Activated naive CD4-positive, alpha-beta T cell treated with anti-CD3 and anti-CD28 coated beads for 36 hours (primary cell): ENCODE measurements at places on chromosomes 7 and 10.

- no peaks in the 10 kb centered on the region for H3K27me3 ChIP-seq
- no peaks in the 10 kb centered on the region for H3K4me1 ChIP-seq
- H3K27ac ChIP-seq: no peak overlapping the region
- no peak for DNase-seq
- no peaks in the 10 kb centered on the region for H3K36me3 ChIP-seq
Measured at GRCh38 chr10:89515031-89515841, 20.2 kb downstream of the SLC16A12 start.

DNA sequence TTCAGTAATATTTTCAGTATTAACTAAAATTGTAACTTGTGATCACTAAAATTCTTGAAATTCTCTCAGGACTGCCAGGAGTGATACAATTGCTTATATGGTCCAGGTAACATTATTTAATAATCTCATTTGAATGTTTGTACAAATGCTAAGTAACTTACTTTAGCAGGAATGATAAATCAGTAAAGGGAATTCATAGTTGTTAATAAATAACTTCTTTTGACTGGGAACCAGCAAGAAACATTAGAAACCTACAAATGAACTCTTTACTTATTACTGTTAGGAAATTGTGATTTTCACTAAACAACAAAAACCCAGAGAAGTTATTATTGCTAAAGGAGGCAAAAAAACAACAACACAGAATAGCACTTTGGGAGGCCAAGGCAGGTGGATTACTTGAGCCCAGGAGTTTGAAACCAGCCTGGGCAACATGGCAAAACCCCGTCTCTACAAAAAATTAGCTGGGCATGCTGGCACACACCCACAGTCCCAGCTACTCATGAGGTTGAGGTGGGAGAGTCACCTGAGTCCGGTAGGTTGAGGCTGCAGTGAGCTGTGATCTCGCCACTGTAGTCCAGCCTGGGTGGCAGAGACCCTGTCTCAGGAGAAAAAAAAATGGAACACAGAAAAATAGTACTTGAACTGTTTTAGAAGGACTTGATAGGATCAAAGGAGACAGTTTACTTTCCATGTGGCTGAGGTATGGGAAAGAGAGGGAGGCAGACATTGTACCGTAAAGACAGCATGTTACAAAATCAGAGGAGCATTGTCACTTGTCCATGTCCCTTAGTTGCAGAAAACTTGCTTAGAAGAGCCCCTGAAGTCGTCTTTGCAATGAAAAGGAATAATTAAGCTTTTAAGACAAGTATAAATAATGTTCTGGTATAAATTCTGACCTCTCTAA lies 53.1 kb downstream of the SHOC2 start:
- peaks cover 48% of the 10 kb centered on the region for H3K4me1 ChIP-seq
- H3K36me3 ChIP-seq: peaks cover 1% of the 10 kb centered on the region
- DNase-seq: no peak
- H3K27me3 ChIP-seq: no peaks in the 10 kb centered on the region
- no peak overlapping the region for H3K4me3 ChIP-seq

DNA sequence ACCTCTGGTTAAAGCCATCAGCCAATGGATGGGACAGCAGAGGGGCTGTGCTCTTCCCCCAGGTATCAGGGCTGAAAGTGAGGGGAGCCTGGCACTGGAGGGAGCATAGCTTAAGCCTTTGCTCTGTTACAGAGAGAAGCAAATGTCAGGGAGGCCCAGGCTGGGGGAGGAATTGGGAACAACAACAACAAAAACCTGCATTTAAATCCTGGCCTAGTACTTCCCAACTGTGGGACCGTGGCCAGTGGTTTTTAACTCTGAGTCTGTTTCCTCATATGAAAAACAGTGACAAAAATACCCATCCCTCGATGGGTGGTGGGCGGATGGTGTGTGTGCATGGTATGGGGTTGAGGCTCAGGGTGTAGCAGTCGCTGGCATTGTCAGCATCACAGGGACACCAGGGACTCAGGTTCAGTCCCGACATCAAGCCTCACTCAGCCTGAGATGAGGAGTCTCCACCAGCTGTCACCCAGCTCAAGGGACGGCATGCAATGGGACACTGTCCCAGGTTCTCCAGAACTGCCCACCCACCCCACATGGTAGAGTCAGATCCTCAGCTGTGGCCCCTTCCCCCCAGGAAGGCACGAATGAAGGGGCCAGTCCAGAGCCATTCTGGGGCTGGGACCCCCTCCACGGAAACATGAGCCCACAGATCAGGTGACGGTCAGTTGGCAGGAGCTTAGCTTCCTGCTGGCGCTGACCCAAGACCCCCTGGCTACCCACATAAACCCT lies 74.5 kb downstream of the AFAP1L2 start:
- H3K36me3 ChIP-seq: no peaks in the 10 kb centered on the region
- no peak overlapping the region for H3K27ac ChIP-seq

- no peak overlapping the region for H3K4me3 ChIP-seq
- no peak overlapping the region for H3K27ac ChIP-seq
- no peaks in the 10 kb centered on the region for H3K36me3 ChIP-seq
- H3K4me1 ChIP-seq: no peaks in the 10 kb centered on the region
- peaks cover 4% of the 10 kb centered on the region for H3K27me3 ChIP-seq
Measured at GRCh38 chr10:33900596-33900995, 566.1 kb upstream of the NRP1 start.

DNA sequence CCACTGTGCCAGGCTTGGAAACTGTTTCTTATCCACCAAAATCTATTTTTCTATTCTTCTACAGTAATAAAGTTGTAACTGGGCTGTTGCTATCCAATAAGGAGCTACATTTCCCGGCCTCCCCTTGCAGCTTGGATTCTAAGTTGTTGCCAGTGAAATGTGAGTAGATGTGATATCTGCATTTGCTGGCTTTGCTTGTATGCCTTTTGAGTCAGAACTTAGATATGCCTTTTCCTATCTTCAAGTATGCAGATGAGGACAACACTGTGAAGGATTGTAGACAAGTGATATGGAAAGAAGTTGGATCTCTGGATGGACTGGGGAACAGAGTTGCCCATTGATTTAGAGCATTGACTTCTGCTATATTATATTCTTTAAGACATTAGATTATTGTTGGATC lies 236.9 kb downstream of the REEP3 start:
- peaks cover 9% of the 10 kb centered on the region for H3K27me3 ChIP-seq
- no peak for DNase-seq
- H3K36me3 ChIP-seq: no peaks in the 10 kb centered on the region
- H3K27ac ChIP-seq: no peak overlapping the region
- H3K4me3 ChIP-seq: no peak overlapping the region

DNA sequence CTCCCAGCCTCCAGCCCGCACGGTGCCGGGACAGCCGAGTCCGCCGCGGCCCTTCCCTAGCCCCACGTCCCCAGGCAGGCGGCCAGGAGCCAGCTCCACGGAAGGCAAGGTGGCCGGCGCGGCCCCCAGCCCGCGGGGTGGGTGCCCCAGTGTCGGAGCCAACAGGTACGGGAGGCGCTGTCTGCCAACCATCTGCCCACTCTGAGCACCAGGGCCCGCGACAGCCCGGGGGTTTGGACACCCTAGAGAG lies 75.8 kb downstream of the CALN1 start:
- H3K36me3 ChIP-seq: no peaks in the 10 kb centered on the region
- no peak overlapping the region for H3K4me3 ChIP-seq
- H3K27me3 ChIP-seq: peaks cover 28% of the 10 kb centered on the region
- DNase-seq: no peak

- no peak overlapping the region for H3K4me3 ChIP-seq
- peaks cover 4% of the 10 kb centered on the region for H3K4me1 ChIP-seq
- no peak overlapping the region for H3K27ac ChIP-seq
- H3K36me3 ChIP-seq: no peaks in the 10 kb centered on the region
- H3K27me3 ChIP-seq: no peaks in the 10 kb centered on the region
- peak; percentile 26 for DNase-seq
Measured at GRCh38 chr7:3162289-3162688, 118.6 kb upstream of the CARD11 start.

GRCh38 chr10:15558136-15558535 lies 161.6 kb downstream of the ITGA8 start:
- H3K36me3 ChIP-seq: no peaks in the 10 kb centered on the region
- H3K4me3 ChIP-seq: no peak overlapping the region
- peaks cover 19% of the 10 kb centered on the region for H3K27me3 ChIP-seq
- DNase-seq: no peak

- no peak overlapping the region for H3K27ac ChIP-seq
- DNase-seq: no peak
- H3K27me3 ChIP-seq: no peaks in the 10 kb centered on the region
- no peak overlapping the region for H3K4me3 ChIP-seq
- peaks cover 20% of the 10 kb centered on the region for H3K4me1 ChIP-seq
Measured at GRCh38 chr10:31702954-31703353, 225.7 kb downstream of the ARHGAP12 start.

DNA sequence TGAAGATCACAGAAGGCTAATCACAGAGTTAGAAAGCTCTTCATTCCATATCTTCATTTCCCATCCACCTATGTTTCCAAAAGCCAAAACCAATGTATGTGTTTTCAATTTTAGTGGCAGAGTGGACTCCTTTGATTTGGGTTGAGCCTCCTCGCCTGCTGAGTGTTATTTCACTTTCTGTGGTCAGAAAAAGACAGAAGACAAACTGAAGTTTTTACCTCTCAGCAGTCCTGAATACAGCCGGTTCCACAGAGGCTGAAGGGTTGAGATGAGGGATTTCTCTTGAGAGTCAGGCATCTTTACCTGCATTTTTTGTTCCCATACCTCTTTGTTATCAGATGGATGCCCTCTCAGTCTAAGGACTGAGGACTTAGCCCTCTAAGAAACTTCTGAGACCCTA lies 659.6 kb downstream of the CCSER2 start:
- DNase-seq: no peak
- H3K27me3 ChIP-seq: peaks cover 2% of the 10 kb centered on the region
- no peaks in the 10 kb centered on the region for H3K36me3 ChIP-seq
- no peaks in the 10 kb centered on the region for H3K4me1 ChIP-seq

GRCh38 chr10:19845503-19846368 lies 29.5 kb downstream of the PLXDC2 start:
- no peak overlapping the region for H3K27ac ChIP-seq
- H3K27me3 ChIP-seq: no peaks in the 10 kb centered on the region
- no peak overlapping the region for H3K4me3 ChIP-seq

DNA sequence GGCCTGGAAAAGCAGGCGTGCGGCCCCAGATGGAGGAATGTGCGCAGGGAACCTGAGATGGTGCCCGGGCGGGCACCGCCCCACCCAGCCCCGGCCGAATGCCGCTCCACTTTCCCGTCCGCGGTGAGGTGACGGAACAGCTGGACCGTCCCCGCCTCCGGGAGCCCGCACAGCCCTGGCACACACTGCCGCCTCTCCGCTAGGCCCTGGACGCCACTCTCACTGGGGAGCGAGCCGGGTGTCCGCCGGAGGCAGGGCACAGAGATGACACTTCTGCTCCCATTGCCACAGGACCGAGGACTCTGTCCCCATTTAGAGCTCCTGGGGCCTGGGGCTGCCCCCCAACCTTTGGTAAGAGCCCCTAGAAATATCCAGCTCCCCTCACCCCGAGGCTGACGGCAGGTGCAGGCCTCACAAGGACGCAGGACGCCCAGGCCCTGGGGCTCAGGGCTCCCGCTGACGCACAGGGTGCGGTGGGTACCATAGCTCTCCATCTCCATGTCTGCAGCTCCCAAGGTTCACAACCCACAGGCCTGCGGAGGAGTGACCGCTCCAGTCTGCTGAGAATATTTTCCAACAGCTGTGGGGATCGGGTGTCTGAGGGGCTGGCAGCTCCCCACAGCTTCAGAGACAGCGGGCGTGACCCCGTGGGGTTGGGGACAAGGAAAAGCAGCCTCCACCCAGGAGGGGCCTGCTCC lies 52.2 kb upstream of the PDGFA start:
- H3K36me3 ChIP-seq: peaks cover 16% of the 10 kb centered on the region
- H3K27ac ChIP-seq: no peak overlapping the region
- no peak for DNase-seq
- no peak overlapping the region for H3K4me3 ChIP-seq

GRCh38 chr7:98107313-98107721 lies 655 bp downstream of the LMTK2 start:
- no peak for DNase-seq
- no peak overlapping the region for H3K27ac ChIP-seq
- peaks cover 6% of the 10 kb centered on the region for H3K36me3 ChIP-seq
- H3K4me1 ChIP-seq: peaks cover 42% of the 10 kb centered on the region
